A549 treated with ZK216348 at 1 μM for 4 hours (cell line): ENCODE measurements at places on chromosomes 12 and 14. TPM values are rescaled to one million over a fixed set of nuclear protein-coding genes. Genes with fewer than 3 reads are reported as not detected.

ZNF385A gene
- total RNA-seq, result 11.3 to 23.1 TPM (median 20.0 TPM) in 5 replicates

KCNH5 gene
- total RNA-seq, result not detected in 5 replicates

FOXG1 gene
- 0.11 to 0.27 TPM (median 0.12 TPM) in 5 replicates for total RNA-seq

MYO1H gene
- not detected in 5 replicates for total RNA-seq

DNAI7 gene
- 0.16 to 0.22 TPM (median 0.18 TPM) in 4 of 5 replicates, not detected in the other for total RNA-seq

KRT74 gene
- not detected in 5 replicates for total RNA-seq

KRT75 gene
- 0.12 to 0.20 TPM (median 0.16 TPM) in 4 of 5 replicates, not detected in the other for total RNA-seq

BAG5 gene
- total RNA-seq, result 19.8 to 26.3 TPM (median 25.6 TPM) in 5 replicates

LRRC10 gene
- not detected in 5 replicates for total RNA-seq

C12orf50 gene
- total RNA-seq, result not detected in 5 replicates

PRB2 gene
- total RNA-seq, result not detected in 5 replicates

C12orf60 gene
- total RNA-seq, result 1.3 to 2.1 TPM (median 1.7 TPM) in 5 replicates

SLC16A7 gene
- total RNA-seq, result 0.07 to 0.40 TPM (median 0.11 TPM) in 5 replicates

SLC5A8 gene
- not detected in 5 replicates for total RNA-seq

PZP gene
- not detected in 5 replicates for total RNA-seq

TAS2R10 gene
- total RNA-seq, result 0.19 TPM in 1 of 5 replicates, not detected in the others

PLEKHD1 gene
- 0.05 TPM in 2 of 5 replicates, not detected in the others for total RNA-seq
